ENCODE measurements at places on chromosomes 7 and 10.

GRCh38 chr10:46289209-46289810 lies 2.5 kb downstream of the ANTXRL start:
- no peak for DNase-seq

GRCh38 chr10:75035975-75036708 lies 75.3 kb upstream of the SAMD8 start:
- no peak for DNase-seq

DNA sequence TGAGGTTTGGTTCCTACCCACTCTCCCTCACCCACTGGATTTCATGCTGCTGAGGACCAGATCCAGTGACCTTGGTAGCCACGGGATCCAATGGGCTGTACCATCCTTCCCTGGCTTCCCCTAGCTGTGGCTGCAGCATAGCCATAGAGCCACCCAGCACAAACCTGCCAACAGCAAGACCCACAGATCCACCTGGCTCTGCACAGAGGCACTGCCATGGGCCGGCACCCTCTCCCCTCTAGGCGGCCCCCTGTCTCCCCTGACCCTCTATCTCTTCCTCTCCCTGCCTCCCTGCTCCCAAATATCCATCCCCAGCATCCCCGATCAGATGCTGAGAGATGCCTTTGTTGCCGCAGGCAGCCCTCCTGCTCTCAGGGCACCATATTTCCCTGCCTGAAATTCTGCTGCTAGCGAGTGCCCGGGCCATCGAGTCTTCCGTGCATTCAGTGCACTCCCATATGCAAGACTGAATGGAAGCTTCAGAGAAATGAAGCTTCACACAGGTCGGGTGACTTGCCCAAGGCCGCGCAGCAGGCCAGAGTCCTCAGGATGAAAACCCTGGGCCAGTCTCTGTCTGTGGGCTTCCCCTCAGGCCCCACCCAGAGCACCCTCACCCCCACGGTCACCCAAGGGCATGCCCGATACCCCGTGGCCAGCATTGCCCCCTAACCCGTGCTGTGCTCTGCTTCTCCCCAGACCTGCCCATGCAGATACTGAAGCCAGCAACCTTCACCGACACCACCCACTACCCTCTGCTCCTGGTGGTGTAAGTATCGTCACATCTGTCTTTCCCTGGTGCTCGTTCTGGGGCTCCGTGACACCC lies 130.8 kb downstream of the PAXIP1 start:
- DNase-seq: no peak

GRCh38 chr10:12130237-12130872 lies 878 bp downstream of the SEC61A2 start:
- peak; percentile 3 for DNase-seq

DNA sequence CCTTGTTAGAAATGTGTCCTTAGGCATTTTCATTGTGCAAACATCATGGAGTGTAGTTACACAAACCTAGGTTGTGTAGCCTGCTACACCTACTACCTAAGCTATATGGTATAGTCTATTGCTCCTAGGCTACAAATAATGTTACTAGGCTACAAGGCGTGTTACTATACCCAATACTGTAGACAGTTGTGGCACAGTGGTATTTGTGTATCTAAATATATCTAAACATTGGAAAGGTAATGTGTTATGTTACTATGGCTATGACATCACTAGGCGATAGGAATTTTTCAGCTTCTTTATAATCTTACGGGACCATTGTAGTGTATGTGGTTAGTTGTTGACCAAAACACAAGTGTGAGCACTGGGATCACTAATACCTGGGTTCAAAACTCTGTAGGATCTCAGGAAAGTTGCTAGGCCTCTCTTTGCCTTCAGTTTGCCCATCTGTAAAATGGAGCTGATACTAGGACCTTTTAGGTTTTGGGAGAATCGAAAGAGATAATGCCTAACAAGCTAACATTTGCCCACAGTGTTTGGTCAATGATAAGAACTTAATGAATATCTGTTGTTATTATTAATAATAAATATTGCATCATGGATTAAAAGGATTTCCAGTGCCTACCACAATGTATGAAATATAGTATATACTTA lies 2.7 kb downstream of the BICC1 start:
- no peak for DNase-seq

DNA sequence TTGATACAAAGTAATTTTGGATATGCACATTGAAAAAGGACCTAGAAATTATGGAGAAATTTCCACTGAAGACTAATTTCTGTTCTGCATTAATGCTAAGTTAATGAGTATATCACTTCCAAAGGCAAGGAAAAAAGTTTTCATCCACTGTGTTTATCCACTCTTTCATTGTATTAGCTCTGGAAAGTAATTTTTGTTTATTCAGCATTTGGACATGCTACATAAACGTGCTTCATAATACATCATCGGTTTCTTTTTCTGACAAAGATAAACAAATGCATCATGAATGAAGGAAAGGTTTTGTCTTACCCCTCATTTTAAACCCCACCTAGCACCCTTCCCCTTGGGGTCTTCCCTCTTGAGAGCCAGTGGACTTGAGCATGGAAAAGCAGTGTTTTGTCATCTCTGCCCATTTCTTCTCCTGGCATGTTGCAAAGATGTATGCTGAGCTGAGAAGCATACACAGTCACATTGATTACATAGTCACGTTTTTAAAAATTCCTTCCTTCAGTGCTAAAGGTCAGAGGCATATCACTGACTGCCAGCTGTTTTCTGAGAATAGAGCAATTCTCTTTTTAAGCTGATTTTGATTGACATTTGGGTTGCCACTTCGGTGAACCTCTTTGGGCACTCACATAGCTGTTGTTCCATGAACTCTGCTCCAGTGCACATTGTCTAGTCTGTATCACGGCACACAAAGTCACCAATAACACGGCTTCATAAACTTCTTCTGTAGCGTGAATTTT lies 65.9 kb upstream of the C7orf33 start:
- no peak for DNase-seq

DNA sequence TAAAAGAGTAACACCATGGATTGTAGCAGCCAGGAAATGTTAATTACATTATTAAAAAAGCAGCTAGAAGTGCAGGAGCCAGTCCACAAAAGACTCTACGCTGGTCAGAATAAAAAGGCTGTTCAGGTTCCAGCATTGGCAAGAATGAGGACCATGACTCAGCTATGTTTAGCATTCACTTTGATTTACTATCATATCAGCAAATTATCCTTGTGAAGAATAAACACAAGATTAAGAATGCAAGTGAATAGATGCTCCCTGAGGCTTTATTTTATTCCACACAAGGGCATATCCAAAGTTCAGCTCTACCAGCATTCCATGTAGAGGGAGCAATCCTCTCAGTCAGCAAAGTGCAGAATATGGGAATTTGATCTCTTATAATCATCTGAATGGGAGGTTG lies 13.6 kb downstream of the DGKB start:
- no peak for DNase-seq

All from NCI-H2081 treated with DMSO at 0.1 percent for 48 hours (cell line).